ENCODE measurements at places on chromosomes 5 and 9. TPM values are rescaled to one million over a fixed set of nuclear protein-coding genes. Genes with fewer than 3 reads are reported as not detected.

REEP2 gene
- total RNA-seq = 2.2 TPM

BARHL1 gene
- total RNA-seq = not detected

- DNase-seq = no peak
Measured at GRCh38 chr5:82942083-82942881, 134.9 kb downstream of the TMEM167A start.

CARD9 gene
- 0.12 TPM for total RNA-seq

- DNase-seq = peak; percentile 45
Measured at GRCh38 chr9:88991066-88992034, at the start of gene S1PR3. TSS of gene S1PR3 (plus strand) at chr9:88991468. CDS start at chr9:89001201, 9,733 bp downstream.

DNA sequence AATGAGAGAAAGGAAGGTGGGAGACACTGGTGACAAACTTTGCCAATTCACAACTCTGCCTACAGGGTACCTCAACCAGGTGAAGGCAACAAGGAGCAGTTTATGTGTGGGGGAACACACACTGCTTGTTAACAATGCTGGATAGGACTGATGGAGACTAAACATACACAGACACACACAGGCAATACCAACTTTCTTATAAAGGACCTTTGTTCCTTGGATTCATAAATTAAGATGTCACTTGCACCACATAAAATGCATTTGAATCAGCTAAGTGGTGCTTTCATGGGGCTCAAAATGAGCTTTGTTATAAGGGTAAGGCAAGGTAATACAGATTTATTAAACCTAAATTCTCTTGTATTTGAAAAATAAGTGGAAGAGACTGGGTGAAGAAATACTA is 4.0 kb downstream of the TSTD2 start:
- DNase-seq = no peak

DNA sequence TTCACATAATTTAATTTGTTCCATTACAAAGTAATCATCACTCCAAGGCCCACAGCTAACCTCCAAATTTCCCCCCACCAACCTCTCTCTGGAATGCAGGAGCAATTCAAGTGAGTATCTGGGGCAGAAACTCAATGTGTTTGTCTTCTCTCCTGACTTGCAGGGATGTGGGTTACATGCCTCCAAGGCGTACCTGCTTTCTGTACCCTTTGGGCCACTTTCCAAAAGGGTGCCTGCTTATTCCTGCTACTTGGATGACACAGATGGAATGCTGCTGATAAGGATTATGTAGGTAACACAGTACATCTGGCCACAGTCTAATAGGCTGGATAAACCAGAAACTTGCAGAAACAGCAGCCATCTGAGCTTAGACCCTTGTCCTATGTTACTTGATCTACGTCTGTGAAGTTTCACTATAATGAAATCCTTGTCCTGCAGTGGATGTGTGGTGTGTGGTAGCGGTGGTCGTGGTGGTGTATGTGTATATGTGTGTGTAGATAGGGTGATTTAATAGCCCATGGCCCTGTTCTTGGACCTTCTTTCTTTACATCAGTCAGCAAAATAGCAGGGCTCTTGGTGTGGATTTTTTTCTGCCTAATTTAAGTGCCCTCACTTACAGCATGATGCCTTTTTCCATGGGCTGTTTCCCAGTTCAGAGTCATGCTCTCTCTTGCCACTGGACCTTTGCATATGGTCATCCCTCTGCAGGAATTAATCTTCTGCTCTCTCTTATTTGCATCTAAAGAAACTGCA is 175.9 kb downstream of the ZDHHC21 start:
- no peak for DNase-seq

DNA sequence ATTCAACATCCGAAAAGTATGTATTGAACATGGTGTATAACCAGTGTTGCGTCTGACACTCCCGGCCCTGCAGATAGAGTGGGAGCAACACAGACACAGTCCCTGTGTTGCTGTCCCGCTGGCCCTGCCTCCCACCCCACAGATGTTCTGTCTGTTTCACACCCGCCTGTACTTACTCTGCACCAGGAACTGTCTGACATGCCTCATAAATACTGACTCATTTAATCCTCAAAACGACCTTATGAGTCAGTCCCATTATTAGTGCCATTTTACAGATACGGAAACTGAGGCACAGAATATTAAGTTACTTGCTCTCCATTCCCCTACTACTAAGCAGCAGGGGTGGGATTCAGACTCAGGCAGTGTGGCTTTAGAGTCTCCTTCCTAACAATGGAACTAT is 109.8 kb upstream of the NFIL3 start:
- DNase-seq = no peak

- DNase-seq = no peak
Measured at GRCh38 chr5:171498166-171498565, 78.7 kb downstream of the FGF18 start.

DNA sequence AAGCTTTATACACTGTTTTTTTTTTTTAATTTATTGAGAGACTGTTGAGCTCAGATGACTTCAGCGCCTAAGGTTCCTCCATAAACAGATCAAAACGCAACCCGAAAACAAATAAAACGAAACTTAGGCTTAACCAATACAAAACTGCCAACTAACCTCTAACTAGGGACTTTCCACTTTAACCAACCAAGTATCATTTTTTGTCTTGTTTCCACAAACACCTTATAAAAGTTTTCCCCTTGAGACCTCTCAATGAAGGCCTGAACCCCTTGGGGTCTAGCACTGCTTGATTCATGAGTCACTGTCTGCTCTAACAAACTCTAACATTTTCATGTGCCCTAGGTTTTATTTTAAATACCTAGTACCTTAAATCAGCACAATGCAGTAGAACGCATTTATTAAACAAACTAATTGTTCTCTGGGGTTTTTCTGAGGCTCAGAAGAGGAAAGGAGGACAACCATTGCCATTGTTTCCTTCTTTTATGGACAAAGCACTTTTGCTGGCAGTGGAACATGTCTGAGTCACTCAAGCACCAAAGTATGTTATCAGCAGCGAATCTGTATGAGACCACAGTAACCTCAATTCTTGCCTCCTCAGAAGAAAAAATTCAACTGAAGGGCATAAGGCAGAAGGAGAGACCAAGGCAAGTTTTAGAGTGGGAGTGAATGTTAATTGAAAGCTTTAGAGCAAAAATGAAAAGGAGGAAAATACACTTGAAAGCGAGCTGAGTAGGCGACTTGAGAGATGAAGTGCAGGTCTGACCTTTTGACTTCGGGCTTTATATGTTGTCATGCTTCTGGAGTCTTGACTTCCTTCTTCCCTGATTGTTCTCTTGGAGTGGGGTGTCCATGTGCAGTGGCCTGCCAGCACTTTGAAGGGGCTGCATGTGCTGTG is 97.7 kb upstream of the HCN1 start:
- no peak for DNase-seq

NR2F1-AS1 gene
- not detected for total RNA-seq

TENT4A gene
- total RNA-seq = 30.0 TPM

DNA sequence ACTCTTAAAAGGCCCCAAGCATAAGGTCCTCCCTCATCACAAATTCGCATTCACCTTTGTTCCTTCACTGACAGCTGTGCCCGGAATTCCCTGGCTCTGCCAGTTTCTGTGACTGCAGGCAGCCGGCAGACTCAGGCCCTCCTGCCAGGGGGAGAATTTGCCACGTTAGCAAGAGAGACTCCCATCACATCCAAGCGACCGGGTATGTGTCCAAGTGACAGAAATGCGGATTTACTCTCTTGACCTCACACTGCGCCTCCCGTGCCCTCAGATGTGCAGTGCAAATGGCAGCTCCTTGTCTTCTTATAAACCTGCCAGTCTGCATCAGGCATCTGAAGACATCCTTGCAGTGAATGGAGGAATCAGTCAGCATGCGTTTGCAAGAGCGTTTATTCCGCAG is 187.1 kb upstream of the WWC1 start:
- no peak for DNase-seq

DNA sequence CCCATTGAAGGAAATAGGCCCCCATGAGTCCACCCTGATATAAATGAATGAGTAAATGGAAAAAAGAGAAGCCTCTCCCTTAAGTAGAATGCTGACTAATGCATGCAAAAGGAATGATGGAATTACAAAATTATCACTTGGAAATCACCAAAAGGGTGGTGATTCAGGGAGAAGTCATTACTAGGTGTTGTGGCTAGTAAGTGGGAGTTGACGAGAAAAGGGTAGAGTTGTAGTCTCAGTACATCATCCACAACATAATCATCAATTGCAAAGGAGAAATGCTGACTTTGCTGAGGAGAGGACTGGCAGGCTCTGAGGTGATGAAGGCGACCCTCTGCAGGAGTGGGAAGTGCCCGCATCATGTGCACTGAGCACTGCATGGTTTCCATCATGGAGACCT is 201.5 kb upstream of the S1PR3 start:
- DNase-seq = no peak

- DNase-seq = no peak
Measured at GRCh38 chr9:98864281-98865174, 57.1 kb downstream of the GALNT12 start.

MARCOL gene
- not detected for total RNA-seq

- DNase-seq = no peak
Measured at GRCh38 chr5:644509-644908, 32.4 kb downstream of the CEP72 start.

DNA sequence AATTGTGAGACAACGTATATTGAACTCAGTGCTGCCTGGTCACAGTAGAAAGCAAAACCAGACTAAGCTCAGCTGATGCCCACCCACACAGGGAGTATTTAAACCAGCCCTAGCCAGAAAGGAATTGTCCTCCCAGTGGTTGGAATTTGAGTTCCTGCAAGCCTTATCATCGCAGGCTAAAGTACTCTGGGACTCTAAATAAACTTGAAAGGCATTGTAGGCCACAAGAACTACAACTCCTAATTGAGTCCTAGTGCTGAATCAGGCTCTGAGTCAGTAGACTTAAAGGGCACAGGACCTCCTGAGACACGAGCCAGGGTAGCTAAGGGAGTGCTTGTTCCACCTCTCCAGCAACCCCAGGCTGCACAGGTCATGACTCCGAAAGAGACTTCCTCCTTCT is 171.4 kb downstream of the MCTP1 start:
- DNase-seq = no peak

BHMT2 gene
- not detected for total RNA-seq
